ENCODE measurements at places on chromosomes 3 and 15.

DNA sequence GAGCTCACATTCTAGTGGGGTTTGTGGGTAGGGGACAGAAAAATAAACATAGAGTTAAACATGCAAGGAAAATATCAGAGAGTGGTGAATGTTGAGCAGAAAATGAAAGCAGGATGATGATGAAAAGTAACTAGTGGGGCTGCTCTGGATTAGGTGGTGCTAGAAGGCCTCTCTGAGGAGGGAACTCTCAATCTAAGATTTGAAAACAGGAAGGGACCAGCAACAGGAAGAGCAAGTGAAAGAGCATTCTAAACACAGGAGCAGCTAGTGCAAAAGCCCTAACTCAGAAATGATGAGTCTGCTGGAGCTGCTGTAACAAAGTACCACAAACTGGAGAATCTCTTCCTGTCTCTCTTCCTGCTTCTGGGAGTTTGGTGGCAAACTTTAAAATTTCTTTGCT lies 468.6 kb upstream of the AGTR1 start:
- no peak for DNase-seq

GRCh38 chr3:117490716-117491115 lies 781.1 kb downstream of the TUSC7 start:
- no peak for DNase-seq

DNA sequence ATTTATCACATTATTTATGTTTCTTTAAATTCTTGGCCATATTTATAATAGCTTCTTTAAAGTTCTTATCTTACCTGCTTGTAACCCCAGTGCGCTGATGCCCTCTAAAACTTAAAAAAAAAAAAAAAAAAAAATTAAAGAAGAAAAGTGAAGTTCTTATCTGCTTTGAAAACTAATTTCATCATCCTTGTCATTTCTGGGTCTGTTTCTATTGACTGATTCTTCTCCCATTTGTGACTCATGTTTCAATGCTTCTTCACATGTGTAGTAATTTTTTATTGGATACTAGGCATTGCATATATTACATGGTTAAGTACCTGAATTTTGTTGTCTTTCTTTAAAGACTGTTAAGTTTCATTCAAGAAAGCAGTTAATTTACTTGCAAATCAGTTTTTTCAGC lies 3.4 kb upstream of the SEC22A start:
- no peak for DNase-seq

- no peak for DNase-seq
Observed at GRCh38 chr3:191301017-191301416, 28.2 kb upstream of the CCDC50 start.

DNA sequence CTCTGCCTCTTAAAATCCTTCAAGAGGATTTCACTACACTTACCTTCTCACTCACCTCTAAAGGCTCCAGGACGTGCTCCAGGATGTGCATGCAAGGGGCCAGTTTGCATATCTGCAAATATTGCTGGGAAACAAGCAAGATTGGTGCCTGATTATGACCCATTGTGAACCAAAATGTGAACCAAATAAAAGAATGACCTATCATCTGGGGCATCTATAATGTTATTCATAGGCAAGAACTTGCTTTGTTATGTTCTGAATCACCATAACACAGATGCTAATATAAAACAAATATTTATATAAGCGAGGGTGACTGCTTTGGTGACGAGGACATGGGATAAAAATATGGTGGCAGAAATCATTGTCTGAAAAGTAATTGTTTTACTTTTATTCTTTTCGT lies 5.5 kb downstream of the IL12A start:
- no peak for DNase-seq

DNA sequence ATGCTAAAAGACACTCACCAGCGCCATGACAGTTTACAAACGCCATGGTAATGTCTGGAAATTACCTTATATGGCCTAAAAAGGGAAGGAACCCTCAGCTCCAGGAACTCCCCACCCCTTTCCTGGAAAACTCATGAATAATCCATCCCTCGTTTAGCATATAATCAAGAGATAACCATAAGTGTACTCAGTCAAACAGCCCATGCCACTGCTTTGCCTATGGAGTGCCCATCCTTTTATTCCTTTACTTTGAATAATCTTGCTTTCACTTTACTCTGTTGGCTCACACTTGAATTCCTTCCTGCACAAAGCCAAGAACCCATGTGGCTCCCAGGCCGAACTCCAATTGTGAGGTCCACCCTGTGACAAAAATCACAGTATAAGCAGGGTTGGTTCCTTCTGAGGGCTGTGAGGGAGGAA lies 19.1 kb upstream of the FSTL1 start:
- DNase-seq, result no peak

DNA sequence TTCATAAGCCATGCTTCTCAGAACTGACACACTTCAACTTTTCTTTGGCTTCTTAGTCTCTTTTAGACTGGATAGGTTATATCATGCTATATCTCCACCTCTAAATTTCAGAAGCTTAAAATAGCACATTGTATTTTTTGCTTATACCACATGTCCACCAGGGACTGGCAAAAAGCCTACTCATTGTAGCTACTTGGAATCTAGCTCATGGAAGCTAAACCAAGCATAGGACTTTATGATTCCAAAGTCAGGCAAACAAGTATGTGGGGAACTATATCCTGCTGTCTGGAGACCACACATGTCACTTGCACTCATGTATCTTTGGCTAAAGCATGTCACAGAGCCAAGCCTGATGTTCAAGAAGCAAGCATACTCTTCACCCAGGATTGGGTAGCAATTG lies 245.0 kb upstream of the RASGRP1 start:
- DNase-seq, result no peak

- DNase-seq, result no peak
Observed at GRCh38 chr15:73572296-73572695, 60.9 kb downstream of the NPTN start.

DNA sequence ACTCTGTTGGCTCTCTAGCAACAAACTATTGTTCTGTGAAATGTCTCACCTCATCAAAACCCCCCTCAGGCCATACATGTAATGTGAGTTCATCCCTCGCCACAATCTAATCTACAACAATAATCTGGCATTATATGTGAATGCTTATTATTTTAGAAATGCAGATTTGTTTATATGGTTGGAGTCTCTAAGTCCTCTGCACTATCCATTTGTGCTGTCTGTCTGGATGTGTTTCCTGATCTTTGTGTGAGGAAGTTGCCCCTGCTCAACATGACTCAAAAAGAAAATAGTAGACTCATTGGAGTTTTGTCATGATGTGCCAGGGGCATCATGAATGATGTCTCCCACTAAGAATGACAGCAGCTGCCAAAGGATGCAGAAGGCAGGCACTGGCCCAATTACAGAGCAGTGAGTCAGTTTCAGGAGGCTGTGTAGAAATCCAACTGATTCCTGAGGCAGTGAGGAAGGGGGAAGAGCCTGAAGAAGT lies 161.6 kb upstream of the PDZRN3 start:
- no peak for DNase-seq

DNA sequence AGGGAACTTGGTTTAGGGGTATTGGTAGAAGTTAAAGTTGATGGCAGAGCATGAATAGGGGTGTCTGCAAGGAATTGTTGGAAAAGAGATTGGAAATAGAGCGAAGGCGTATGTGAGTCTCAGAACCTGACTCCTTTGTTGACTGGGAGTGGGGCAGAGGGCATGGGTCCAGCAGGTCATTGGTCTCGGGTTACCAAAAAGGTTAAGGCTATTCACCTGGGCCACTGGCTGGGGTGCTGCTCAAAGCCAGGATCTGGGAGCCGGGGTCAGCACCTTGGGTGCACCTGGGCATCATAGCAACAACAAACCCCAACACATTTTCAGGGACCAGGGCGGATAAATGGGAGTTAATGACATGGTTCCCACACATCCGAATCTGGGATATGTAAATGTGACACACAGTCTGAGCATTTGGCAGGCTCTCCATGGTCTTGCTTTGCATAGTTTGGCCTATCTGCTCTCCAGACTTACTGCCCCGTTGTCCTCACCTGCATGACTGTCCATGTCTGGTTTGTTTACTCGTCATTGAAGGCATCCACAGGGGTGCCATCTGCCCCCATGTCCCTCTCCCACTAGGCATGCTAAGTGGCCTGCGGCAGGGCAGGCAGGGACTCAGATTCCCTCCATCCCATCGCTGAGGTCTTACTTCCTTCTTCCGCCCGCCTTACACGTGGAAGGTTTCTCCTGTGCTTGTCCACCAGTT lies 10.1 kb downstream of the KLF13 start:
- DNase-seq, result no peak

DNA sequence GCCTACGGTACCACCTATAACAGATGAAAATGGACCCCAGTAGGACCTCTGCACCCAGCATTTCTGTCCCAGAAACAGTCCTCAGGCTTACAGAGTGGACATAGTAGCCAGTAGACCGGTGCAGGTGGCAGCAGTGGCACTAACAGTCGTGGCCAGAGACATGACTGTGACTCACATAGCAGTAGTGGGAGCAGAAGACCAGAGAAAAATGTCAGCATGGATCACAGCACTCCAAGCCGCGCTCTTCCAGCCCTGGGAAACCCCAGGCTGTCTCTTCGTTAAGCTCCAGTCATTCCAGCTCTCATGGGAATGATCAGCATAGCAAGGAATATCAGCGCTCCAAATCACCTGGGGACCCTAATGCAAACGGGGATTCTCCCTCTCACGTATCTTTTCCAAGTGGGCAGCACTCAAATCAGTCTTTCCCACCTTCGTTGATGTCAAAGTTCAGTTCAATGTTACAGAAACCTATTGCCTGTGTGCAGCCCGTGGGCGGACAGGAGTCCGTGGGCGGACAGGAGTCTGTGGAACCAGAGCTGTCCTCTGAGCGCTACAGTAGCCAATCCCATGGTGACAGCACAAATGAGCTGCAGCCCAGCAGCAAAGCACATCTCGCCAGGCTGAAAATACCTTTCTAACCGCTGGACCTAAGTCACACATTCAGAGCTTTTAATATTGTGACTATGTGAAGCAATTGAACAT lies 10.5 kb downstream of the BFSP2 start:
- DNase-seq, result no peak

- no peak for DNase-seq
Observed at GRCh38 chr3:152376351-152377183, 107.8 kb downstream of the MBNL1 start.

Measured in esophagus squamous epithelium (tissue), 5 donors.